Choroid plexus epithelial cell (primary cell): ENCODE measurements at places on chromosomes 3 and 15.

DNA sequence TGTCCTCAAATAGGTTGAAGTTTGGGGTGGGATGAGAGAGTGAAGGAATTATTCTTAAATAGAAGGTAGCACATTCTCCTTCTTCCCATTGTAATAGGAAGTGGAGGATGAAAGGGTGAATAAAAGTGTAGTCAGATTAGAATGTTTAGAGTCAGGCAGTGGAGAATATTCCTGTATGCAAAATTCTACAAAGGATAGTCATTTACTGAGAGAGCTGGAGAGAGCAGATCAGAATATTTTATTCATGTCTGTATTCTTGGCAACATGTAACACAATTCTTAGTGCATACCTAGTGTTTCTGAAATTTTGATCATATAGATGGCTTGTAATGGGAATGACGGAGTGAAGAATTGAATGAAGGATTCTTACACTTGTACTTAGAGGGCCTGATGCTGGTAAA is 139.1 kb downstream of the LSAMP start:
- DNase-seq = no peak

DNA sequence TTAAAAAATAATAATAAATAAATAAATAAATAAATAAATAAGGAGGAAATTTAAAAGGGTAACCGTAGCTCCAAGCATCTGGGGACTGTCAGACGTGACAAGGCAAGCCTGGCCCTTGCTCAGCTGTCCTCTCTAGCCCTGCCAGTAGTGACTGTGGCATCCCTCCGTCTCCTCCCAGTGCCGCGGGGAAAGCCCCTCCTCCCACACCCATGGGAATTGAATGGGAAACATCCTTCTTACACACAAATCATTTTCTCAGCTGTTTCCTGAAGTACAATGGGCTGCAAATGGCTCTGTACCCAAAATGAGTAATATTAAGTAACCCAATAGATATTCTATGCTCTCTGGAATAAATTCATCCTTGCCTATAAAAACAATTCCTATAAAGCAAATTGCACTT is 101.6 kb upstream of the RAD18 start:
- no peak for DNase-seq

DNA sequence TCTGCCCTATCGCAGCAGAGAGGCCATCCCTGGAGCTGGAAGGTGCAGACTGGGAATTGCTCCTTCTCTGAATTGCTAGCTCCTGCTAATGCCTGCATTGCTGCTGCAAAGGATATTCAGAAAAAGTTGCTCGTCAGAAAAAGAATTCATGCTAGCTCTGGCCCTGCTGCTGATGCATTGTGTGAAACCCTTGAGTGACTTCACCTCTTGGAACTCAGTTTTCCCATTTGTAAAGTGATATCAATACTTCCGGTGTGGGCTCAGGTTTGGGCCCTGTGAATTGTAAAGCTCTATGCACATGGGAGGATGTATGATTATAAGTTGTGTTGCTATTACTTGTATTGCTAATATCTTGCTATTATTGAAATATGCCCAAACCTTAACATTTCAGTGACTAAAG is 11.4 kb downstream of the SQOR start:
- peak; percentile 40 for DNase-seq

DNA sequence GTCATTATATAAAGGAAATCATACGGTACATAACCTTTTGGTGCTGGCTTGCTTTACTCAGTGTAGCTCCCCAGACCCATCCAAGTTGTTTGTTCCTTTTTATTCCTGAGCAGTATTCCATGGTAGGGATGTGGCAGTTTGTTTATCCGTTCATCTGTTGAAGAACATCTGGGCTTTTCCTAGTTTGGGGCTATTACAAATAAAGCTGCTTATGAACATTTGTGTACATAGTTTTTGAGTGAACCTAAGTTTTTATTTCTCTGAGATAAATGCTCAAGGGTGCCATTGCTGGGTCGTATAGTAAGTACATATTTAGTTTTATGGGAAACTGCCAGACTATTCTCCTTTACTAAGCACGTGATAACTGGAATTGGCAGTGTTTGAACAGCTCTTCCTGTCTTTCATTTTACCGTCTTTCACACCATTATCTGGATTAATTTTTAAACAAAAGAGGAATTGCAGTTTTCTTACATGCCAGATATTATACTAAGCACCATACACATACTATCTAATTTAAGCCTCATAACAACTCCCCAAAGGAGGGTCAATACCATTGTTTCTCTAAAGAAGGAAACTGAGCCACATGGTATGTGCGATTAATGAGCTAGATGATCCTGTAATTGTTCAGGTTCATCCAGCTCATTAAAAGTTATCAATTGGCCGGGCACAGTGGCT is 85.6 kb downstream of the PTPRG start:
- no peak for DNase-seq

DNA sequence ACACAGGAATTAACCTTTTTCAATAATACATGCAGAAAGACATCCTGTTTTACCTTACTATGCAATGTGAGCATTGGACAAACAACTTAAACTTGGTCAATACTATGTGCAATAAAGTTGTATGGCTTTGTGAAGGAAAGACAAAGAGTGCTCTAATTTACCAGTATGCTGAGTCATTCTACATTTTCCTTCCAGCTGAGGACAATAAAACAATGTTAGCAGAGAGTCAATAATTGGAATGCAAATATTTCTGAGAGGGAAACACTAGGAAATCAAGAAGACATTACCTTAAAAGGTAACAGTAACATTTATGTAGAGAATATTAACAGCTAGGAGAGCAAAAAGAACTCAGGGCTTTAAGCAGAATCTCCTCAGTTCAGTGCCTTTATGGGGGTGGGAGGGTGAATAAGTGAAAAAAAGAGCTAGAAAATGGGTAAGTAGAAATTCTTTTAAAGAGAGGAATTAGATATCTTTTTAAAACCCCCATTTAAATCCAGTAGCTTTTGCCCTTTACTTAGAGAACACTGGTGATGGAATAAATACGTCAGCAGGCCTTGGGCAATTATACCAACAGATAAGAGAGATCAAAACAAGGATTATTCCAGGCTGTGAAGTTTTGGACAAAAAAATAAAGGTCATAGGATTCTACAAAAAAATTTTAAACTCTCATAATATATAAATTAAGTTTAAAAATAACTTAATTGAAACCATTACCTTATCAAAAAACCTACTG is 11.6 kb upstream of the HGD start:
- DNase-seq = peak; percentile 51

DNA sequence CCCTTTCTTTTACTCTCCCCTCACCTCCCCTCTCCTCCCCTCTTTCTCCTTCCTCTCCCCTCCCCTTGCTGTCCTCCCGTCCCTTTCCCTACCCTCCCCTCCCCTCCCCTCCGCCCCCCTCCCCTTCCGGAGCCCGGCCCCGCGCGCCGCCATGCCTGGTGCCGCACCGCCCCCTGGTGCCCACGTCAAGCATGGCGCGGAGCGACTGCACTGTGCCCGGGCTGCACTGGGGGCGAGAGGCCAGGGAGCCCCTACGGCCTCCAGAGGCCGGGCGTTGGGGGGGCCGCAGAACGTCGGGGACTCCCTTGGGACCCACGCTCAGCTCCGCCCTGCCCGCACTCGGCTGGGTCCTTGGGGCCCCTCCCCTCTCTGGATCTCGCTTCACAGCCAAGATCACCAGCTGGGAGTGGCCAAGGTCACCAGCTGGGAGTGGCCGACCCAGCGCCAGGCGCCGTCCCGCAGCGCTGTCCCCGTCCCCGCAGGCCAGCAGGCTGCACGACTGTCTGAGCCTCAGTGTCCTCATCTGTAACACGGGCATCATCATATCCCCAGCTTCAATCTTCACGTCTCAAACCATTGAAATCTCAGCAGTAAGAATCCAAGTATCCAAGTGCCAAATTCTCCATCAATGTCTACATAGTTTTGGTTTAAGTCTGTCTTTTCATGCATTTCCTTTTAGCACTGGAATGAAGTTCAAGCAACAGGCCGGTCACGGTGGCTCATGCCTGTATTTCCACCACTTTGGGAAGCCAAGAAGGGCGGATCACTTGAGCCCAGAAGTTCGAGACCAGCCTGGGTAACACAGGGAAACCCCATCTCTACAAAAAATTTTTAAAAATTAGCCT is 42.5 kb downstream of the TPRA1 start:
- peak; percentile 51 for DNase-seq

DNA sequence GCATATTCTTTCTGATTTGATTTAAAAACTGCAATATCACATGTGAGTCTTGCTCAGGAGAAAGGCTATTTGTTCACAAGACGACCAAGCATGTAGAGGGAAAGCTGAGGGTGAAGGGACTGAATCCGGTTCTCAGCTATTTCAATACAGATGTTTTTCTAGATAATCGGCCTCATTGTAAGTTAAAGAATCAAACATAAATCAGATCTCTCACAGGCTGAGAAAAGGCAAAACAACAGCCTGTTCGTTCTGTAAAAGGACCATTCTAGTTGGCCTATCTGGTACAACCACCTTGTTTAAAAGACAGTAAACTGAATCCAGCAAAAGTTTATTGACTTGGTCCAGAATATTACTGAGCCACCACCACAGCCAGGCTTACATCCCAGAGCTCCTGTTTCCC is 1045.7 kb upstream of the CFAP20DC start:
- no peak for DNase-seq

- peak; percentile 71 for DNase-seq
These were observed 1.8 kb downstream of the IFT122 start for GRCh38 chr3:129441782-129442181.
